ENCODE measurements at places on chromosomes 5 and 9. TPM values are rescaled to one million over a fixed set of nuclear protein-coding genes. Genes with fewer than 3 reads are reported as not detected.

DNA sequence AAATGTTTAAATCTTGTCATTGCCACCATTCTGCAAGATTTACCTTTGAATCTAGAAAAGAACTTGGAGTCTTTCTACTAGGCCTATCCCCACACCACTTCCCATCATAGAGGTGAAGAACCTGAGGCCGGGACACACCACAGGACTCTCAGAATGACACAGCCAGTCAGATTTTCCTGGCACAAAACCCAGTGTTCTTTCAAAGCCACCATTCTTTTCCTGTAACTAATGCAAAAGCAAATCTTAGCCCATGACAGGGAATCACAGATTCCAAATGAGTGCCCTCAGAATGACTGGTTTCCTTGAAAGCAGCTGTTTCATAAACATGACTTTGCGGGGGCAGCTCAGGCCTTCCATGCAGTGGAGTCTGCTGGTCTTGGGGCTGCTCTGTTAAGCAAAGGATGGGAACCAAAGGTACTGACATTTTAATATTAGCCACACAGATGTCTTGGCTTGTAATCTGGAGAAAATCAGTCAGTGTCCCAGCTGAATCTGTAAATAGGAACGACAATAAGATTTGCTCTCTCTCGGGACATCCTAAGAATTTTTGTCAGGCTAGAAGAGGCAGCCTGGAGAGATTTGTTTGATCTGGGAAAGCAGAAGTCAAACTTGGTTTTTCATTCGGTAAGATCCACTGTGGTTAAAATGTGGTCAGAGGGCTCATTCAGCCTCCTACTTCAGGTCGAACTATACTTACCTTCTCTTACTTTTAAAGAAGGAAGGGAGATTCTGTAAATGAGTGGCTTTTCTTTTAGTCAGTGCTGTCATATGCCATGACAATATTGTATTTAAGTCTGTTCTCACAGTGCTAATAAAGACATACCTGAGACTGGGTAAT lies 115.1 kb downstream of the PALM2AKAP2 start:
- no peak for DNase-seq

DNA sequence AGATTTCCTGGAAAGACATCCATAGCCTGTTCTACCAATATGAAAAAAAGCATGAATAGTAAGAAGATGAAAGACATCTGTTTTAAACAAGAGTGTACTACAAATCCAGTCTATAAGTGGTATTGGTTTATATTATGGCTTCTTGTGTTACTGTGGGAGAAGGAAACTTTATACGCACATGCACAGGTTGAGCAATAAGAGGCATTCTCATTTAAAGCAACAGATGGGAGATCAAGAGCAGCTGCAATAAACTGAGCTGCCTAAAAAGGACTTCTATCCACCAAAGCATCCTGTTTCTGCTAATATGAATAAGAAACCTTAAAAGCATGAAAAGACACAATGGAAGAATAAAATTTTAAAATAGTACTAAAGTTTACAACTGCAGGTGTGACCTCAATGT lies 8.6 kb upstream of the PCDHB1 start:
- no peak for DNase-seq

DNA sequence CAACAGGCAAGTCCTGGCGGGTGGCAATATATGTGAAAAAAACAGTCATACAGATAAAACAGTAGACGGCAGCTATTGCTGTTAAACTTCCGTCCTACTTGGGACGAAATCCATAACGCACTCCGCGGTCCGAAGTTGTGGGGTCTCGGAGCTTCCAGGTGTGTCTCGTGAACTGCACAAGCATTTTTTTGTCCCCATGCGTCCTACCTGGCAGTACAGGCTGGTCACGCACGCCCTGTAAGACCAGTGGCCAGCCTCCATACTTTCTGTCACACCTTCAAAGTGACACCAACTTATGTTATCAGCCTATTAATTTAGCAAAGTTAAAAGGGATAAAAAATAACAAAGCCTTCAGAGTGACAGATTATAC lies 51.3 kb downstream of the TGFBI start:
- no peak for DNase-seq

GRCh38 chr5:30981576-30981975 lies 211.9 kb upstream of the CDH6 start:
- no peak for DNase-seq

DNA sequence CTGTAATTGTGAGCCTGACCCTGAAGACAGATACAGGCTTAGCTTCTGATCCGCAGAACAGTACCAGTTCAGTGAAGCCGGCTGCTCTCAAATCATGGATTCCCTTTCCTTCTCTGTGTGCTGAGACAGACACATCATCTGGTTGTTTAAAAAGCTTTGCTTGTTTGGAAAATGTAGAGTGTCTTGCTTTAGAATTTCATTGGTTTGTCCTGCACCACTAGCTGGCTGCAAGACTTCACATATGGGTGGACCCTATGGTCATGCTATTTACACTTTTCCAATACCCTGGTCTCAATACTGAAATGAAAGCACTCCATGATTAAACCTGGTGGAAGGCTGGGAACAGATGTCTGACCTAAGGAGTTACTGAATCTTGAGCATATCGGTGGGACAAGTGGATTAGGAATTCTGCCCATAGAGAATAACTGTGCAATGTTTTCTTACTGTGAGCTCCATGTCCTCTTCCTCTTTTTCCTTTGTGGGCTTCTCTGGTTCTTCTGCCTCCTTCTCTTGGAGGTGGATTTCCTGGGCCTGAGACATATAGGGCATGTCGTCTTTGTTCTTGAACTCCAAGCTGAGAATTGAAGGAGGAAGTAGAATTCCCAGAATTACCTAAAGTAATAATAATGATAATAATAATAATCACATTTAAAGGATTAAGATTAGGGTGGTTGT lies 201.1 kb upstream of the KLF9 start:
- DNase-seq: no peak

- no peak for DNase-seq
These were observed 98.6 kb downstream of the MAT2B start for GRCh38 chr5:163604013-163604412.

DNA sequence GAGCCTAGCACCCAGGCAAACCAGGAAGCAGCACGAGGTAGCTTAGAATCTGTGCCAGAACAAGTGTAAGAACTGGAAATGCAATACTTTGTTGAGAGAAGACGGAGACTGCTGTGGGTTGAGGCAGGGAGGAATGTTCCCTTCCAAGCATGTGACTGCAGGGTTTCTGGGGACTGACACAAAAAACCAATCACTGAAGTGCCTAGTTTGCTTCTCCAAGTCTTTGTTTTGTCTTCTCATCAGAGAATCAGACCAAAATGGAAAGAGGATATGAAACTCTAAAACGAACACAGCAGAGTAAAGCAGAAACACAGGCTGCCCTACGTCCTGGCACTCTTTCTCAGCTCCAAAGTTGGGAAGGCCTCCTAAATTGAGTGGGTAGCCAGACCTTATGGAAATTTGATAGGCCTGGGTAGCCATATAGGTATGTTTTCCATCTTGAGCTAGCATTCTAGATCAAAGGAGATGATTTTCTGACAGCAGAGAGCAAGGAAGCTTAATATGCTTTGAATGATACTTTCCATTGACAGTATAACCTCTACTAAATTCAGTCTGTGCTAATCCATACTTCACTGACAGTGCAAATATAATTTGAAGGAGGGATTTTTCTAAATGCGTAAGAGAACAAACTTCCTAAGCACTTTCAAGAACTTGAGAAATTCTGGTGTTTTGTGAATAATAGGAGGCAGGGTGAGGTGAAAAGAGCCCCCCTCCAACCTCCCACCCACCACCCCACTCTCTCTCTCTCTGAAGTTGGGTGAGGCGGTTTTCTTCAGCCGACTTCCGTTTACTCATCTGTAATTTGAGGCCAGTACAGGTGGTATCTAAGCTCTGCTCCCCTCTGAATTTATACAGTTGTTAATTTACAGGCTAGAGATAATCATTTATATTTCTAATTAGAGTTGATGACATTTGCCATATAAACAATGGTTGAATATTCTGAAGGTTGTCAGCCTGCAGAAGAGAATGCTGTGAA lies 5.5 kb downstream of the ADRB2 start:
- DNase-seq: no peak

GRCh38 chr5:18495157-18495556 lies 860.9 kb downstream of the TAF11L14 start:
- no peak for DNase-seq

DNA sequence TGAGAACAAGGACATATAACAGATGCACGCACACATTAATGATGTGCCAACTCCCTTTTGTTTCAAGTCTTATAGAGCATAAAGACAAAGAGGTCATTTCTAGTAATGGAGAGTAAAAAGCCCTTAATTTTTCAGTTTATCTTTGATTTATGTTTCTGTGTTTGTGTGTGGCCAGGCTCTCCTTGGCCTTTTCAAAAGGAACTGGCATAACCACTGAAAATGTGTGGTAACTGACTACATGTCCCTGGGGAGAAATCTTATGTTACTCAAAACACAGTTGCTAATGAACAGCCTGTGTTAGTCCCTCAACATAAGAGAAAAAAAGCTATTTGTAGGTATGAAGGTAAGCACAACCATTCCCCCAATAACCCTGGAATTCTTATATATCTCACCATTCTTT lies 47.6 kb upstream of the SHOC1 start:
- DNase-seq: no peak

DNA sequence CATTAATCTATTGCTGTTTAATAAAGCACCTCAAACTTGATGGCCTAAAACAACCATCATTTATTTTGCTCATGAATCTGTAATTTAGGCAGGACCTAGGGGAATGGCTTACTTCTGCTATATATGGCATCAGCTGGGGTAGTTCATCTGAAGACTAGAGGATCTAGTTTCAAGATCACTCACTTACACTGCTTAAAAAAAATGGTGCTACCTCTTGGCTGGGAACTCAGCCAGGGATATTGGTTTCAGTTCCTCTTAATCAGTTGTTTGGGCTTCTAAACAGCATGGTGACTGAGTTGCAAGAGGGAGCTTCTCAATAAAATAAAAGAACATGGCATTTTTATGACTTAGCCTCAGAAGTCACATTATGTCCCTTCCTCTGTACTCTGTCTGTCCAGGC lies 142.0 kb downstream of the FAM114A2 start:
- DNase-seq: no peak

DNA sequence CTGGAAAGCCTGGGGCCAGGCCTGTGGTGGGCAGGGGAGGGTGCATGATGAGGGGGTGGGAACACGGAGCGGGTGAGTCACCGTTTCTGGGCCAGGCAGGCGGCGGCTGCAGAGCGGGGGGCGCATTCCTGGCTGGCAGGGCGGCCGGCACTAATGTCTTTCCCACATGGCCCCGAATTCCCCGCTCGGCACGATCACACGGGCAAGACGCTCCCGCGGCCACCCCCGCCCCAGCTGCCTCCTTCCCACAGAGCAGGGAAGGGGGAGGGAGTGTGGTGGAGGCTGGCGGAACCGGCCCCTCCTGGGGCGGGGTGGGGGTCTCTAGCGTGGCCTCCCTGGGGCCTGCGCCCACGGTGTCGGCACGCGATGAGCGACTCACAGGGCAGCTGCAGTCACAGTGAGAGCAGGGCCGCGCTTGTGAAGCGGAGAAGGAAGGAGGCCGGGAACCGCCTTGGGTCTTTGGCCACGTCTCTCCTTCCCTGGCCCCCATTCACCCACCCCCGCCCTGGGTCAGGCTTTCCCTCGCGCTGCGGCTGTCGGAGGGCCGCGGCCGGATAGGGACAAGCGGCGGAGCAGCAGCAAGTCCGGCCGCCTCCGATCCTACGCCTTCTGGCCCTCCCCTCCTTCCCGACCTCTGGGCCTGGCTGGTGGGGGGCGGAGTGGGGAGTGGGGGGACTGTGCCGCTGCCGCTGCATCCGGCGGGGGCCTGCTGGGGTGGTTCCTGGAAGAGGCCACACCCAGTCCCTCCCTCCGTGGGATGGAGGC lies 48.9 kb downstream of the CXXC5 start:
- no peak for DNase-seq

- DNase-seq: peak; percentile 1
These were observed 135.9 kb downstream of the GABRB2 start for GRCh38 chr5:161410640-161411039.

GRCh38 chr9:69147041-69147834 lies 26.8 kb upstream of the TJP2 start:
- DNase-seq: no peak

PPIC gene
- 2.9 TPM for total RNA-seq

IFNA13 gene
- not detected for total RNA-seq

DNA sequence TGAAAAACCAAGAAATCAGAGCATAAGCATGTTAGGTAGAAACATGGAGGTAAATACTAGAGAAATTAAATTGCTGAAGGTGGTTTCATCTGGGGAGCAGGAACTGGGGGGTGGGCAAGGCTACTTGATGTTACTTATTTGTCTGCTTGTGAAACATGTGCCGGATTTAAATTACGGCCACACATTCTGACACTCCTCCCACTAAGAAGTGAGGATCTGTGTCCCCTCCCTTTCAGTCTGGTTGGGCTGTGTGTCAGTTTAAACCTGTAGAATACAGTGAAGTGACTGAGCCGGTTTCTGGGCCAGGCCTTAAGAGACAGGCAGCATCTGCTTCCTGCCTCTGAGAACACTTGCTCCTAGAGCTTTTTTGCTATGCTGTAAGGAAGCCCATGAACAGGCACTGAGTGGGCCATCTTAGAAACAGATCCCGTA lies 2.3 kb upstream of the IARS1 start:
- no peak for DNase-seq

DNA sequence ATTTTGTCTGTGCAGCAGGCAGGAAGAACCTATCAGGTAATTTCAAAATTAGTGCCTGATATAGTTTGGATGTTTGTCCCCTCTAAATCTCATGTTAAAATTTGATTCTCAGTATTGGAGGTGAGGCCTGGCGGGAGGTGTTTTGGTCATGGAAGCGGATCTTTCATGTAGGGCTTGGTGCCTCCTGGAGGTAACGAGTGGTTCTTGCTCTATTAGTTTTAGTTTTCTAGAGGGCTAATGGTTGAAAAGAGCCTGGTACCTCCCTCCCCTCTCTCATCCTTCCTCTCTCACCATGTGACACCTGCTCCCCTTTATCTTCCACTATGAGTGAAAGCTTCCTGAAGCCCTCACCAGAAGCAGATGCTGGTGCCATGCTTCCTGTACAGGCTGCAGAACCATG lies 106.3 kb downstream of the DRD1 start:
- no peak for DNase-seq

DNA sequence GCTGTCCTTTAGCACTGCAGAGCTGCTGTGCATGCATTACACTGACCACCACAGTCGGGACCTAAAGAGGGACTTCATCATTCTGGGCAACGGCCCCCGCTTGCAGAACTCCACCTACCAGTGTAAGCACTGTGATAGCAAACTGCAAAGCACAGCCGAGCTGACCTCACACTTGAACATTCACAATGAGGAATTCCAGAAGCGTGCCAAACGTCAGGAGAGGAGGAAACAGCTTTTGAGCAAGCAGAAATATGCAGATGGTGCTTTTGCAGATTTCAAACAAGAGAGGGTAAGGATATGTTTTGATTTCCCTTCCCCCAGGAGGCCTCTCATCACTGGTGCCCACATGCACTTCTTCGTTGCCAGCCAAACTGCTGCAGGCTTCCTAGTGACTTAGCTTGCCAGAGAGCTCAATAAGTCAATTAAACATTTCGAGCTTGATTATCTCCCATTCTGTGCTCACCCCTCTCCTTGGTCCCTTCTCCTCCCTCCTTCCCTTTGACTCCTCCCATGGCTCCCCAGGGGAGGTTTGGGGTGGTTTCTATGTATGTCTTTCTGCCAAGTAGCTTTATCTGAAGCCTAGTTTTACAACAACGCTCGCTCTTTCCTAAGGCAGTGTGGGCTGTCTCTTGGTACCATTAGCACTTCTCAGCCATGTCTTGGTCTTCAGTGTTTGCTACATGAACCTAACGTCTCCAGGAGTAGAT lies 66.7 kb downstream of the ZNF462 start:
- DNase-seq: peak; percentile 22

SLC6A19 gene
- not detected for total RNA-seq

- peak; percentile 33 for DNase-seq
These were observed 28.7 kb upstream of the MEGF9 start for GRCh38 chr9:120742951-120743416.

TMOD1 gene
- total RNA-seq: 20.0 TPM

GRCh38 chr5:143170104-143170503 lies 233.4 kb downstream of the NR3C1 start:
- DNase-seq: no peak
